Urinary bladder (tissue), 4 donors: ENCODE measurements at places on chromosomes 2 and 18. TPM values are rescaled to one million over a fixed set of nuclear protein-coding genes. Genes with fewer than 3 reads are reported as not detected.

DNA sequence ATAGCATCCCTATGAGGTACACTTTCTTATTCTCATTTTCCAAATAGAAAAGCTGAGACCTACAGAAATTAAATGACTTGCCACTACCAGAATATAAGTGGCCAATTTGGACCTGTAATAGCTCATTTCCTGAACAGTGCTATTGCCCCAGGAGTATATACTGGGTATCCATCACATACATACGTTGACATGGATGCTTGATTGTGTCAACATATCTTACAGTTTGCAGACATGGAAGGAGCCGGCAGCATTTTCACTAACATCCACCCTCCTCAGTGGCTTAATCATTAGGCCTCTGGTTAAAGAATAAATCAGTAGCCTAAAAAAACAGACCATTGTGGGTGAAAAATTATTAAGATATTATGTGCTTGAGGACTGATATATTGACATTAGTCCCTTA, 829.3 kb downstream of the LRP1B start:
- no peak for DNase-seq

ITGA4 gene
- total RNA-seq: 49.2 TPM

DNA sequence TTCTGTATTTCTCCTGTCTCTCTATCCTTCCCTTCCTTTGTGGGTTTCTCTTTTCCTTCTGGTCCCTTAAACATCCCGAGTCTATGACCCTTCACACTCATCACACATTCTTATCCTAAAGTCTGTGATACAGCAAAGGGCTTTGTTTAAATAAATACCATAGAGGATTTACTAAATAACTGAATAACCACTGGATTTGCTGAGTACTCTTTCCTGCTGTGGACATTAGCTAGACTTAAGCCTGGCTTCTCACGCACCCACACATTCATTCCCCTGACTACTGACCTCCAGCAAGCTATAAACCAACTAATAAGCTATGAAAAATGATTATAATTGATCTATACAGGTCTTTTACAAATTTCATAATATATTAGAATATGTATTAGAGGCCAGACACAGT, 76.6 kb downstream of the COL4A3 start:
- DNase-seq: no peak

GRCh38 chr2:25241452-25241851, 73.1 kb upstream of the POMC start:
- DNase-seq: no peak

DNA sequence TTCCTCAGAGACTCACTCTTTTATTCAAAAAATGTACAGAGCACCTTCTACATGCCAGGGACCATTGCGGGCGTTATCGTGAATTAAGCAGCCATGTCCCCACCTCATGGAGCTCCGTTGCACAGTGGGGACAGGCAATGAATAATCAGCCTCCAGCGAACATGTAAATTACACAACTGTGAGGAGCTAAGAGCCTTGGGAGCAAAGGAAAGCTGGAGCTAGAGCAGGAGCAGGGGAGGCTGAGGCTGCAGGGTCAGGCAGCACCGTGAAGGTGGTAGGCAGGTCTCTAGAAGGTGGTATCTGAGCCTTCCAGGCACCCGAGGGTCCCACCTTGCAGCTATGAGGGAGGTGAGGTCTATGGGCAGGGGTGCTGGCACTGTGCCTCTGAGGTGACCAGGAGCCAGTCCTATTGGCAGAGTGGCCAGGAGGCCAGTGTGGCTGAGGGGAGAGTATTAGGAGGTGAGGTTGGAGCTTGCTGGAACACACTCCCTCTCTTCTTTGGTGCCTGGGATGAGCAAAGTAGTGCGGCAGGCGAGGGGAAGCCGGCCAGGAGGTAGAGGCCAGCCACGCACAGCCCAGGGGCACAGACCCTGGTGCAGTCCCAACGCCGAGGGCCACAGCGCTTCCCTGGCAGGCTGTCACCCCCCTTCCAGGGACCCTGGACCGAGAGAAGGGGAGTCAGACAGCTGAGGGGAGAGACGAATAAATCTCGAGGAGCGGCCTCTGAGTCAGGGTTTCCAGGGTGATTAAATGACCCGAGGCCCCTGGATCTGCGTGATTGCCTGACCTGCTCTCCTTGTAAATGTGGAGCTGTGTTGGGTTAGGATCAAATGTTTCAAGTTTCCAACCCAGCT, 167.3 kb downstream of the SEPTIN10 start:
- DNase-seq: no peak

SKA1 gene
- total RNA-seq: 11.5 TPM

DNA sequence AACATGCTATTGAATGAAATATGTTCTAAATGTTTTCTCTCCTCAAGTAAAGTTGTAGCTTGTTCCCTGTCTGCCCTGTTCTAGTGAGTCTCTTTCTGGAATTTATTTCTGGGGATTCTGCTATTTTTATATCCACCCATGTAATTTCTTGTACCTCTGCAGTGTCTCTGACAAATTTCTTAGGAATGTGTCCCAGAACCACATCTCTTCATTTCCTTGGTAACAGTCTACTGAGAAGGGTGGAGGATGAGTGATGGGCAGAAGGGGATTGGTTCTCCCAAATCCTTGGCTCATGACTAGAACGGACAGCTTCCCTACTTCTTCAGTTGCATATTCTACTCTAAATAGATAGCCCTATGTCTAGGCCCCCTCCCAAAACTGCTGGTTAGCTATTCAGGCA, 490.6 kb upstream of the LINC00305 start:
- DNase-seq: no peak

PLCD4 gene
- total RNA-seq: 6.7 TPM

- DNase-seq: no peak
These were observed 248.8 kb downstream of the EIPR1 start for GRCh38 chr2:3128786-3129185.

RESP18 gene
- not detected for total RNA-seq

CHRNG gene
- 3.5 TPM for total RNA-seq

NT5DC4 gene
- not detected for total RNA-seq

GRCh38 chr2:109320195-109320922, 191.4 kb downstream of the SH3RF3 start:
- no peak for DNase-seq

ARHGEF33 gene
- total RNA-seq: 2.1 TPM
